ENCODE measurements at places on chromosomes 13 and 19. TPM values are rescaled to one million over a fixed set of nuclear protein-coding genes. Genes with fewer than 3 reads are reported as not detected.

DNA sequence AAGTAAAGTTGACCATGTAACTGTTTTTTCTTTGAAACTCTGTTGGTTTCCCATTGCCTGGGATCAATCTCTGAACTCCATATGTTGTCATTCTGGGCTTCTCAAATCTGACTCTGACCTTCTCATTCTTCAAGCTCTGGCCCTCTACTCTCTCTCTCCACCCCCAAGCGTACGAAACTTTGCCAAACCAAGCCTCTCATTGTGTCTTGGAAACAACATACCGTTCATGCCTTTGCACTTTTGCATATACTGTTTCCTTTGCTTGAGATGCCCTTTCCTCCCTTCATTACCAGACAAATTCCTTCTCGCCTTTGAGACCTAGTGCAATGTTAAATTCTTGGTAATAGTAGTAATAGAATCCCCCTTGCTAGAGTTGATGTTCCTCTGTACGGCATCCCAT is 113.7 kb downstream of the OLFM4 start:
- DNase-seq = no peak

GRCh38 chr13:102599426-102600012 is 2.7 kb downstream of the TPP2 start:
- no peak for DNase-seq

DNA sequence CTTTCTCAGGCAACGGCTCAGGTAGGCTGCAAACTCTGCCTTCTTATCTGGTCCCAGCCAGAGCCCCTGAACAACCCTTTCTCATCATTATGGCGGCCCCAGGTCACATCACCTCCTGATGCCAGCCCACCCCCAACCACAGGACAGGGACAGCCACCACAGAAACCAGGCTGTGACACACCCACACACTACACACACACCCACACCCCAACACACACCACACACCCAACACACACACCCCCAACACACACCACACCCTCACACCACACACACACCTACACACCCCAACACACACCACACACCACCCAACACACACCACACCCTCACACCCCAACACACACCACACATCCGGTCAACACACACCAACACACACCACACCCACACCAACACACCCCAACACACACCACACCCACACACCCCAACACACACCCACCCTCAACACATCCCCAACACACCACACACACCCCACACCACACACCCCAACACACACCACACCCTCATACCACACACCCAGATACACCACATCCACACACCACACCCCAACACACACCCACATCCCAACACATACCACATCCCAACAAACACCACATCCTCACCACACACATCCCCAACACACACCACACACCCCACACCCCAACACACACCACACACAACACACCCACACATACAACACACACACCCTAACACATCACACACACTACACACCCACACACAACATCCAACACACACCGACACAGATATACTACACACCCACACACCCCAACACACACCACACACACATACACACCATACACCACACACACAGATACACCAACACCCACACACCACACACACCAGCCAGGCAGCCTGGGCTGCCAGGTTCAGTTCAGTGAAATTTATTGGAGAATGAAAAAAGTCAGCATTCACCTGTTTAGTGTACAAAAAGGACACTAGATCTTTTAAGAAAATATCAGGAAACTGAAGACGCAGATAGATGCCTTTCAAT is 4.2 kb upstream of the ISYNA1 start:
- no peak for DNase-seq

DNA sequence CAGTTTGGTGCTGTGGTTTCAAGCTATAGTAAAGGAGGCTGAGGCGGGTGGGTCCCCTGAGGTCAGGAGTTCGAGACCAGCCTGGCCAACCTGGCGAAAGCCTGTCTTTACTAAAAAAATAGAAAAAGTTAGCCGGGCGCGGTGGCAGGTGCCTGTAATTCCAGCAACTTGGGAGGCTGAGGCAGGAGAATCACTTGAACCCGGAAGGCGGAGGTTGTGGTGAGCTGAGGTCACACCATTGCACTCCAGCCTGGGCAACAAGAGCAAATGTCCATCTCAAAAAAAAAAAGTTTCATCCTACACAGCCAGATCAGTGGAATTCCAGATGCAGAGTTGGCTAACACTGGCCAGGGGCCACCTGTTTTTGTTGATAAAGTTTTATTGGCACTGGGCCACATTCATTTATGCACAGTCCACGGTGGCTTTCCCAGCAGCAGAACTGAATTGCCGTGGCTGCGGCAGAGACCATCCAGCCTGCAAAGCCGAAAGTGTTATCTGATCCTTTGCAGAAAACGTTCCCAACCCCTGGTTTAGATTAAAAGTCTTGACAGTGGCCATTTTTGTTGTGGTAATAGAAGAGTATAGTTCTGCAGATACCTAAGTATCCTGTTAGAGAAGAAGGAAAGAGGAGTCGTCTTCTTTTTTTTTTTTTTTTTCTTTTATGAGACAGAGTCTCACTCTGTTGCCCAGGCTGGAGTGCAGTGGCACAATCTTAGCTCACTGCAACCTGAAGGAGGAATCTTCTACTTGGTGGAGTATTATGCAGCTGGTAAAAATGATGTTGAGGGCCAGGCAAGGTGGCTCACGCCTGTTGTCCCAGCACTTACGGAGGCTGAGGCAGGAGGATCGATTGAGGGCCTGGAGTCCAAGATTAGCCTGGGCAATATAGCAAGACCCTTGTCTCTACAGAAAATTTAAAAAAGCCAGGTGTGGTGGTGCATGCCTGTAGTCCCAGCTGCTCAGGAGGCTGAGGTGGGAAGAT is 8.7 kb downstream of the NCLN start:
- no peak for DNase-seq

DNA sequence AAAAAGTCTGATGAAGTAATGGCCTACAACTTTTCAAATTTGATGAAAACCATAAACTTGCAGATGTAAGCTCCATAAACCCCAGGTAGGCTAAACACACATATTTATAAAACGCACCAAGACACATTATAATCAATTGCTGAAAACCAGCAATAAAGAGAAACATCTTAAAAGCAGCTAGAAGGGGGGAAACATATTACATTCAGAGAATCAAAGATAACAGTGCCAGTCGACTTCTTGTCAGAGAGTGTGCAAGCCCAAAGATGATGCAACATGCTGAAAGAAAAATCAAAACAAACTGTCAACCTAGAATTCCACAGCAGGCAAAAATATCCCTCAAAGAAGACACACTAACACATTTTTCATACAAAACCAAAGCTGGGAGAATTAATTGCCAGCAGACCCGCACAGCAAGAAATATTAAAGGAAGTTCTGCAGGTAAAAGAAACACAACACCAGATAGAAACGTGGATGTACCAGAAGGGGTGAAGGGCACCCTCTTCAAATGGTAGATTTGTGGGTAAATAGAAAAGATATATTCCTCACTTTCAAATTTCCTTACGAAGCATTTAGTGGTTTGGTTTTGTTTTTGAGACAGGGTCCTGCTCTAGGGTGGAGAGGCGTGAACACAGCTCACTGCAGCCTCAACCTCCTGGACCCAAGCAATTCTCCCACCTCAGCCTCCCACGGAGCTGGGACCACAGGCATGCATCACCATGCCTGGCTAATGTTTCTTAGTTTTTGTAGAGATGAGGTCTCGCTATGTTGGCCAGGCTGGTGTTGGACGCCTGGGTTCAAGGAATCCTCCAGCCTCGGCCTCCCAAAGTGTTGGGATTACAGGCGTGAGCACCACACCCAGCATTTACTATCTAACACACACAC is 16.5 kb upstream of the ATP1A3 start:
- no peak for DNase-seq

DNA sequence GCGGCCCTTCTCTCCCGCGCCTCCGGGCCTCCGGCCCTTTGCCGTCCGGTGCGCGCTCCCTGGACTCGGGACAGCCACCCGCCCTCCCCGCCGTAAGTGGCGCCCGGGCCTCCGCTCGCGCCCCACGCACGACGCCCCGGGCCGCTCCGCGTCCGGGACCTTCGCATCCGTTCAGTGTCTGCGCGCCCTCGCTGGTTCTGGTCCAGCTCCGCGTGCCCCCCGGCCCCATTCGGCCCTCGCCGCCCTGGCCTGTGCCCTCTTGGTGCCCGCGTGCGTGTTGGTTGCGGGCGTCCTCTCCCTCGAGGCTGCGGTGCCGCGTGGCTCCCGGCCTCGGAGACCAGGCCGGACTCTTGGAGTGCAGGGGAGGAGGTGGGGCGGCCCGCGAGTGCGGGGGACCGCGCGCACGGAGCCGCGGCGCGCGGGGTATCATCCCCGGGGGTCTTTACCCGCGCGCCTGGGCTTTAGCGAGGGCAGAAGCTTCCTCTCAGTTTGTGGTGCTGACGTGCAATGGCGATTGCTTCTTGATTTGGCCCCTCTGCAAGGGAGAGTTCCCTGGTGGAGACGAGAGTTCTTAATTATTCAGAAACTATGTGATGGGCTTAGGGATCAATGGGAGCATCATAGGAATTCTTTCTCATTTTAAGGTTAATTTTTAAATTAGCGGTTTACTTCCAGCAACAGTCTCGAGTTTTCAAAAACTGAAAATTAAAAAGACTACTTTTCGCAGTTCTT is 757 bp downstream of the WASF3 start:
- no peak for DNase-seq

DNA sequence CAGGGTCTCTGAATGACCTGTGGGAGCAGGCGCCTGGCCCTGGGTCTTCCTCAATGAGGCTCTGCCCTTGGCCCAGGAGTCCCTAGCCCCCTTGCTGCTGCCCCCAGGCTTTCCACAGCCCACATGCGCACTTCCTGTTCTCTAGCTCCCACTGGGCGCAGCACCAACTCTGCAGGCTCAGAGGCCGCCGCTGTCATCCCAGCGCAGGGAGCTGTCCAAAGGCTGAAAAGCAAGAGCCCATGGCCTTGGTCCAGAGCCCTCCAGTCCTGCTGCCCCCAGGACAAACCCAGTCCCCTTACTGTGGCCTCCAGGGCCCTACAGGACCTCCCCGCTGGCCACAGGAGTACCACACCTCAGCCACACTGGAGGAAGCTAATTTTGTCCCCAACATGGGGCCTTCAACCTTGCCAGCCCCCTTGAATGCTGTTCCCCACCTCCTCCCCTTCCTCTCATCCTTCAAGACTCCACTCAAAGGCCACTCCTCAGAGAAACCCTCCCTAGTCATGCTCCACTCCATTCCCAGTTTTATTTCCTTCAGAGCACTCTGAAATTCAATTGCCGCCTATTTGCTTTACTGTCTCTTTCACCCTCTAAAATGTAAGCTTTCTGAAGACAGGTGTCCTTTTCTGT is 8.0 kb upstream of the POU2F2 start:
- DNase-seq = peak; percentile 52

- DNase-seq = peak; percentile 69
Measured at GRCh38 chr19:41531438-41532311, 44.3 kb upstream of the CEACAM21 start.

GRCh38 chr13:101627556-101627943 is 175.1 kb downstream of the ITGBL1 start:
- DNase-seq = no peak

- DNase-seq = no peak
Measured at GRCh38 chr13:26060357-26060756, 8.5 kb upstream of the SHISA2 start.

DNA sequence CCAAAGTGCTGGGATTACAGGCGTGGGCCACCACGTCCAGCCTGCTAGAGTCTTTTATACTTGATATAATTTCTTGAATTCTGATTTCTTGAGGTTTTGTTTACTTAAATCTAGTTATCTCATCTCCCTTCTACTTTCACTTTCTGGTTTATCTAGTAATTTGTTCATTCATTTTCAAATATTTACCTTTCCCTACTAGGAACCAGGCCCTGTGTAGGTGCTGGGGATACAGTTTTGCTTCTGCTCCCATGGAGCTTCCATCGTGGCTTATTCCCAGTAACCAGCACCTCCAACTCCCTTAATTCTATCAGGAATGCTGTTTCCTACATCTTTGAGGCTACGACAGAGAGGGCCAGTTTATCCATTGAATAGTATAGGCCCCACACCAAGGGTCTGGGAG is 24.1 kb upstream of the TRIM13 start:
- no peak for DNase-seq

DNA sequence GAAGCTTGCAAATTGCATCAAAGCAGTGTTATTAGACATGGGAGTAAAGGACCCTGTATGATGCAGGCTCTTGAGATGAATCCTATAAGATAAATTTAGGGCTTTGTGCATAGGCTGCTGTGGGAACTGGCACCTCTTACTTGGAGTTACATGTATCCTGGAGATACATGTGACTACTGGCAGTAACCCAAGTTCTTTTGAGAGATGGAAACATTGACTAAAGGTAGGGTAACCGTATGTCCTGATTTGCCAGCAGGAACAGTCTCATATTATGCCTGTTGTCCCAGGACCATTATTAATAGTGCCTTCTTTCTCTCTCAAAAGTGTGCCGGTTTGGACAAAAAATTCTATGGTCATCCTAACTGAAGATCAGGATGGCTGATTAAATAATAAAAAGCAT is 195.4 kb downstream of the LACC1 start:
- no peak for DNase-seq

GRCh38 chr19:34228347-34228746 is 26.0 kb upstream of the GARRE1 start:
- no peak for DNase-seq

DNA sequence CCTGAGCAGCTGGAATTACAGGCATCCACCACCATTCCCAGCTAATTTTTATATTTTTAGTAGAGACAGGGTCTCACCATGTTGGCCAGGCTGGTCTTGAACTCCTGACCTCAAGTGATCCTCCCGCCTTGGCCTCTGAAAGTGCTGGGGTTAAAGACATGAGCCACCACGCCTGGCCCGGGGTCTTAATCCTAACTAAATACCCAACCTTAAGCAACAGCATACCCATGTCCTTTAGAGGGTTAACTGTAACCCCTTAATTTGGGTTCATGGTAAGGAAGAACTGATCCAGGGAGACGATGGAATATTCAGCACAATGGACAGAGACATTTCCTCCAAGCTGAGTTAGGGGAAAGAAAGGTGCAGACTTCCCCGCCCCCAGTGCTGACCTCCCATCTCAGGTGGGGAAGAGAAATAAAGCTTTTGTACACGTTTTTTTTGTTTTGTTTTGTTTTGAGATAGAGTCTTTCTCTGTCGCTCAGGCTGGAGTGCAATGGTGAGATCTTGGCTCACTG is 8.7 kb upstream of the GALP start:
- no peak for DNase-seq

- DNase-seq = no peak
Measured at GRCh38 chr13:109281017-109281902, 505.1 kb downstream of the IRS2 start.

GRCh38 chr13:21742096-21742495 is 71.2 kb downstream of the FGF9 start:
- no peak for DNase-seq

Gene KASH5
- not detected for total RNA-seq

Gene ZNF888
- 0.73 TPM for total RNA-seq

Gene TTC9B
- not detected for total RNA-seq

Gene ZNF844
- 2.2 TPM for total RNA-seq

Gene USHBP1
- total RNA-seq = 0.81 TPM

Gene KRTDAP
- total RNA-seq = not detected

Gene PCDH20
- total RNA-seq = 0.62 TPM

Gene LIN7B
- 2.6 TPM for total RNA-seq

Gene MEIS3
- total RNA-seq = 1.6 TPM

Gene ZNF93
- 0.76 TPM for total RNA-seq

Gene ZNF567
- 3.4 TPM for total RNA-seq

Gene KLK3
- total RNA-seq = not detected

All from right lobe of liver (tissue), 6 donors.